ENCODE measurements at places on chromosomes 5 and 9. TPM values are rescaled to one million over a fixed set of nuclear protein-coding genes. Genes with fewer than 3 reads are reported as not detected.

ZNF879 gene
- total RNA-seq, result 2.3 TPM

TAF11L10 gene
- total RNA-seq, result not detected

PCDHGA5 gene
- total RNA-seq, result not detected

DMGDH gene
- total RNA-seq, result 1.3 TPM

LECT2 gene
- total RNA-seq, result not detected

ZNF622 gene
- total RNA-seq, result 38.4 TPM

PAX5 gene
- total RNA-seq, result 1.1 TPM

CSF1R gene
- not detected for total RNA-seq

RASGEF1C gene
- total RNA-seq, result not detected

SMIM33 gene
- 0.16 TPM for total RNA-seq

KCNMB1 gene
- not detected for total RNA-seq

SWI5 gene
- 13.3 TPM for total RNA-seq

SH2D3C gene
- total RNA-seq, result 29.9 TPM

TRIM36 gene
- total RNA-seq, result 0.72 TPM

DNA sequence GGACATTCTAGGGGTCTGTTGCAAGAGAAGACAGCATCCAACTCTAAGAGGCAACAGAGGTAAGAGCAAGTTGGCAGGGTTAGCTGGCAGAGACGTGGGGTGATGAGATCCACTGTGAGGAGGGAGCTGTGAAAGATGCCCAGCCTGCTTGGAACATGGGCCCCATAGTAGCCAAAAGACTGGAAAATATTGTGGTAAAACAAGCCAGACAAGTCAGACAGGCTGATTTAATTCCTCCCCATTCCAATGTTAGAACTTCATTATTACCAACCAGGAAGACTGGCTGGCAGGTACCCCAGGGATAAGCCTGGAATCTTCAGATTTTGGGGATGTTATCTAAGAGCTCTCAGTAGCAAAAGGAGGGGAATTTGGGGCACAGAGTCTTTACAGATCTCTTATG is 181.3 kb downstream of the SEC61B start:
- no peak for DNase-seq

DNA sequence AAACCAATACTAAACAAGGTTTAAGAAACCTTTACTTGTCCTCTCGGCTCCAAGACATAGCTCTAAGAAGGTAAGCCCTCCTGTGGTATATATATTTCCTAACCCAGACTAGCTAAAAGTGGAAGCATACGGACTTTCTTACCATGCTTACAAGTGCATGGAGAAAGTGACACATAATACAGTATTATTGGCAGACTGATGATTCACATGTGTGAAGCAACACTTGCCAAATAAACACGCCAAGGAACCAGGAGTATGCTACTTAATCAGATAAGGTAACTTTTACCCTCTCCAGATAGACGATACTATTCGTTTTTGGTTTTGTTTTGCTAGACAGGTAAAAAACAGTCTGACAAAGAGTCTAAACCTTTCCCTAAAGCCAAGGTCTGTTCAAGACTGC is 264.1 kb downstream of the MLLT3 start:
- peak; percentile 23 for DNase-seq

DNA sequence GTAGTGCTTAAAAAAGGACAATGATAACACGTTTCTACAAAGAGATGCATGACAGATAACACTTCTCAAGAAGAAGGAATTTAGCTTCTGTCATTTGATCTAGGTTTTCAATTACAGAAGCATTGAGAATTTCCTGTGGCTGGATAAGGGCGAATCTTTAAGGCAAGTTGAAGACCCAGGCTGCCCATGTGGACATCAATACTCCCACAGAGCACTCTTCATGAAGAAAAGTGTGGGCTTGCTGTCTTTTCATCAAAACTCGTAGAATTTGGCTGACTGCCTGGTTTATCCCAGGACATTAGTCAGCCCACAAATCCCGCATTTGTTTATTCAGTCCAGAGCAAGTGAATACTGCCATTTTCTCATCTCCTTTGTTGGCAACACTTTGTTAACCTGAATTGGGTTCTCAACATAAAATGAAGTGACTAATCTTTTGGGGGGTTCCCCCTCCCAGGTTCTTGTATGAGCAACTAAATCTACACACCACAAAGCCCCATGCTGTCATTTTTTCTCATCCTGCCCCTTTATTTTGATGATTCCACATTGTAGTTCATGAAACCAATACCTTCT is 43.4 kb upstream of the CDKN2B start:
- DNase-seq, result peak; percentile 76

DNA sequence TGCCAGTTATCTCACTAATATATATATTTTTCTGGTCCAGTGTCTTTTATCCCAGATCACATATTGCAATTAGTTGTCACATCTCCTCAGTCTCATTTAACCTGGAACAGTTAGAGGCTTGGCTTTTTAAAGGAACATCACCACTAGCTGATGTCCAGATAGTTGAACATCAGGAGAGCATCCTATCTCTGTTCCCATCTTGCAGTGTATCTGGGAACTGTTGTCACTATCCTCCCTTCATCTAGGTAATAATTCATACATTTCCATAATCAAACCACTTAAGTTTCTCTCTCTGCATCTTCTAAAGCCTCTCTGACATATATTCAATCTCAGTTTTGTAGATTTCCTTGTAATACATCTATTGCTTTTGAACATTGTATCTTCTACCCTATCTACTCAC is 175.7 kb downstream of the ARHGAP26 start:
- no peak for DNase-seq

DNA sequence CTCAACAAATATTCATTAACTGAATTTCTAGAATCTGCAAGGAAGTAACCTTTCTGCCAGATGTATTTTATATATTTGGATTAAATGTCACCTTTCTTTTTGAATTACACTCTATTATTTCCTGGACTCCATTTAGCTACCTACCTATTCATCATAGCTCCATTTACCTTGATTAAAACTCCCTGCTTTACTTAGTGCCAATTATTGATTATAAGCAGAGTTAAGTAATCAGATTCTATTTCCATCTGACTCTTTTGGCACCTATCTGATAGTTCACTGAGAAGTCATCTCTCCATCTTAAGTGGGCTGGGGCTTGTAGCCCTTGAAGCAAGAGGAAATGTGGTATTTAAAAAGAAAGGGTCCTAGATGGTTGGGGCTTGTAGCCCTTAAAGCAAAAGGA is 88.6 kb downstream of the TRPM3 start:
- no peak for DNase-seq

DNA sequence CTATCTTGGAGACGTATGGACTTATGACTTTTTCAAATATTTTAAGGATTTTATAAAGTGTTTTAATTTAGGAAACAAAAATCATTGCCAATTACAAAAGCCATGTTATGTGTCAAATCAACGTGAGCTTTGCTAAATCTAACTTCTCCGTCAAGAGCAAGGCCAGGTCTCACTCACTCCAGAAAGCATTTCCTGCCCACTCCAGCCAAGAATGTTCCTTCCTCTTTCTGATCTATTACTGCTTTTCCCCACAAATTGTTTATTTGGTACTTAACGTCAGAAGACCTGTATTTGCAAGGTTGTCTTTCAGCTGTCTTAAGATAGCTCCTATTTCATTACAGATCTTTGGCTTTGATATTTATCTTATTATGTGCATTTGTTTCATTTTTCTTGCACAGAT is 193.5 kb upstream of the HAPLN1 start:
- no peak for DNase-seq

DNA sequence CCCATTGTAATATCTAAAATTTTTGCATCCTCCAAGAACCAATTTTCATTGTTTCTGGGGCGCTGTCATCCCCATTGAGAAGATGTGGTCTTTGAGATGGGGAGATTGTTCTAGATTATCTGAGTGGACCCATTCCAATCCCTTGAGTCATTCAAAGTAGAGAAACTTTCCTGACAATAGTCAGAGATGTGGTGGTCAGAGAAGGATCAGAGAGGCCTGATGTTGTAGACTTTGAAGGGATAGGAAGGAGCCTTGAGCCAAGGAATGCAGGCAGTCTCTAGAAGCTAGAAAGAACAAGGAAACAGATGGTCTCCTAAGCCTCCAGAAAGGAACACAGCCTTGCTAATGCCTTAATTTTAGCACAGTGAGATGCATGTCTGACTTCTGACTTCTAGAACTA is 80.4 kb downstream of the TEK start:
- no peak for DNase-seq

- DNase-seq, result no peak
These were observed 19.9 kb upstream of the PRXL2C start for GRCh38 chr9:96674906-96675538.

- DNase-seq, result no peak
These were observed 53.6 kb upstream of the POU5F2 start for GRCh38 chr5:93794954-93795353.

DNA sequence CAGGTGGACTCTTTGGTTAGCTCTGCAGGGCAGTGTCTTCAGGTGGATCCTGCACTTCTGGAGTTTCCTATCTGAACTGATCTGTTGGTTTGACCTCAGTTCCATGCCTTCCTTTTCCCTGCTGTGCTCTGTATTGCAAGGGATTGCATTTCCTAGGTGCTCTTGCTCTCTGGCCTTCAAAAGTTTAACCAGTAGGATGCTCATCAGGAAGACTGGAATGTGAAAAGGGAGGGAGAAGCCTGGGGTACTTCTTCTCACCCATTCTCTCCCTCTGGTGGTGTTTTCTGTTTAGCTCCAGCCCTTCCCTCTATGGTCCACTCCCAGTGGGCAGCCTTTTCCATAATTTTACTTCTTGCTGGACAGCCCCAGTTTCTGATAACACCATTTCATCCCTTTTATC is 78.5 kb downstream of the ZNF618 start:
- DNase-seq, result no peak

DNA sequence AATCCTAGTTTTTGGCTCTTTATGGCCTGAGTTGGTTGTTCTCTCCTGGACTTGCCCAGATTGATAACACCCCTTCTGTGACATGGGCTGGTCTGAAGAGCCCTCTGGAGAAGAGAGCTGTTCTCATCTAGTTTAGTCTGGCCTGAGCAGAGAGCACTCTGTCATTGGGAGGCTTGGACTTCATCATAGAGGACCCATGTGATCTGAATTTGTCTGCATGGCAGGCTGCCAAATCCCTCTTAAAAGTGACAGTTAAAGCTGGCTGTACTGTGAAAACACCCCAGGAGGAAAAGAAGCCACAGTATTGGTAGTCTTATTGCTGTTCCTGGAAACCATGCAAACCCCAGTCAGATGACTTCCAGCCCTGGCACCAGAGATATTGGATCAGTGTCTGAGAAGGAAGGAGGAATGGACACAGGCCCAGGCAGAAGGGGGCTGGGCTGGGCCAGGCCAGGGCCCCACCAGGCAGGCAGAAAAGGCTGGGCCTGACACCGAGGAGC is 3.7 kb upstream of the WDR31 start:
- DNase-seq, result peak; percentile 52

DNA sequence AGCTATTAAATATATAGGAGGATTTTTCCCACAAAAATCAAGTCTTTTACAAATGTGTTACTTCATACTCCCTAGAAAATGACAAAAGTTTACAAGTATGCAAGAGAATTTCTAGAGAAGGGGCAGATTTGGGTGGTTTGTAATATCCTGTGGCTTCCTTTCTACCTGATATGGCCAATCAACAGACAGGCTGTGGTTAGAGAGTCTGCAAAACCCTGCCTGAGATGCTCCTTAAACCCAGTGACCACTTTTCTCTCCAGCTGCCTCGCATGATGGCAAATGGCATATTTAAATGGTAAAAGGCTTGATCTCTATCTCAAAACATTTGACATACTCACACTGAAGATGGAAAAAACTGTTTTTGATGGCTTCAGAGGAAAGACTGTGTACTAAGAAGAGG is 550.1 kb upstream of the ZNF462 start:
- DNase-seq, result no peak

DNA sequence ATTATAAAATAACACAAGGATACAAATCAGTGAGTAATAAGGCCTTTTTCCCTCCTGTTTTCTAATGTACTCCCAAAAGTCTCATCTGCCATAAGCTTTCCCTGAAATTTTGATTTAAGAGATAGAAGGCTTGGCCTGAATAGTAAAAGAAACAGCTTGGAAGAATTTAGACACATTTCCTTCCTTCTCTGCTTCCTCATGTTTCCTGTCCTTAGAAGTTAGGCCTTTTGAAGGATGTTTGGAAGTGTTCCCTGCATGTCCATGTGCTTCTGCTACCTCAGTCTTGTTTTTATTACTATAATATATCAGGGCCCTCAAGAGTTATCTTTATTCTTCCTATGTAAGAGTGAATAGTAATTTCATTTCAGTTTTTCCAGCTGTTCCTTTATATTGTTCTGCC is 242.7 kb downstream of the DEPDC1B start:
- DNase-seq, result no peak

DNA sequence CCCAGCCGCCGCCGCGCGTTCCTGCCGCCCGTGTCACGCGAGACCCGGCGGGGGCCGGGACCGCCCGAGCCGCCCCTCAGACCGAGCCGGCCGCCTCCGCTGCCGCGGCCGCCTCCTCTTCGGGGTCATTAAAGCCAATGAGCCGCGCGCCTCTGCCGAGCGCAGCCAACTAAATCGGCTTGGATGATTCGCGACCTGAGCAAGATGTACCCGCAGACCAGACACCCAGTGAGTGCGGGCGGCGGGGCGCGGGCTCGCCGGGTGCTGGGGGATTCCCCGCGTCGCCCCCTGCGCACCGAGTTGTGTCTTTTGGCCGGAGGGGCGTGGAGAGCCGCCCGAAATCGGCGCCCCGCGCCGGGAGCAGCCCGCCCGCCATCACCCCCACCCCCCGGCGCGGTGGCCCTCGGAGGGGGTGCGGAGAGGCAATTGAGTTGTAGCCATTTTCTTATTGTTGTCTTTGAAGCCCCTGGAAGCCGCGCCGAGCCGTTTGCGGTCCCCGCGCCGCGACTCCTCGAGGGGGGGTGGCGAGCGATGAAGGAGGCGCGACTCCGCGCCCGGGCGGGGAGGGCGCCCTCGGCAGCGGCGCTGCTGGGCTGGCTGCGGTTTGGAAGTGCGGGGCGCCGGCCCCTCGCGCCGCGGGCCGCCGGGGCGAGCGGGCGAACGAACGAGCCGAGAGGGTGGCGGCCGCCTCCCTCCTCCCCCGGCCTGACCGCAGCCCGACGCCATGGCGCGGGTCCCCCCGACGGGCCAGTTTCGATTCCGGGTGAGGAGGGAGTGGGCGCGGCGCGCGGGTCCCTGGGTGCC is 1.0 kb downstream of the TLE4 start:
- peak; percentile 60 for DNase-seq

DNA sequence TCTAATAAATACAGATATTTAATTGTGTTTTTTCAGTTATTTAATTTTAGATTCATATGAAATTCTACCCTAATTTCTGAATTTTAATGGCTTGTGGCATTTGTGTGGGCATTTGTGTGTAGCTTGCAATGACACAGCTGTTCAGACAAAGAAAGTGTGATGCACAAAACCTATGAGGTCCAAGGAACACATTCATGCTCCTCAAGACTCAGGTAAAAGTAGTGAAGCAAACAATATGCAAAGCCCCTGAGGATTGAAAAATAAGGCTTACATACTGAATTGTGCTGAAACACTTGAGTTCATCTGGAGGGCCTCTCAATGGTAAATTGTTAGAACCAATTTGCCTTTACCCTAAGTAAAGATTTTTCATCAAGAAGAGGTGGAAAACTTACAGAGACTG is 28.1 kb downstream of the IL7R start:
- DNase-seq, result no peak

DNA sequence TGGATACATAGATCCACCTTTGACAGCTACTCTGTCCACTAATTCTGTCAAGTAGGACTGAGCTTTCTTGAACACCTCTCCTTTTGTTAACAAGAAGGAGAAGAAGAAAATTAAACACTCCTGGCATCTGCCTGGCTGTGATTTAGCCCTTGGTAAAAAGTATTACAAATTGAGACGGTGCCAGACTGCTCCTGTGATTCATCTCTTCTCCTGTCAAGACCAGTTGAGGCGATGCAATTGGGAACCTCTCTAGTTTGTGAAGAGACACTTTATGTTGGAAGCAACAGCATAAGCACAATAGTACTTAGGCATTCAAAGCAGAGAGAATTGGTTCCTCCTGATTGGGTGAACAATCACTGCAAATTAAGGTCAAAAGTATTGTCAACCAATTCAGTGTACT is 72.7 kb downstream of the GHR start:
- no peak for DNase-seq
